Sciatic nerve (tissue), 2 donors: ENCODE measurements at places on chromosomes 12 and 14.

GRCh38 chr14:93065272-93065730, 50.4 kb downstream of the ITPK1 start:
- DNase-seq: no peak

- DNase-seq: no peak
Observed at GRCh38 chr14:81331229-81332021, 68.7 kb downstream of the STON2 start.

DNA sequence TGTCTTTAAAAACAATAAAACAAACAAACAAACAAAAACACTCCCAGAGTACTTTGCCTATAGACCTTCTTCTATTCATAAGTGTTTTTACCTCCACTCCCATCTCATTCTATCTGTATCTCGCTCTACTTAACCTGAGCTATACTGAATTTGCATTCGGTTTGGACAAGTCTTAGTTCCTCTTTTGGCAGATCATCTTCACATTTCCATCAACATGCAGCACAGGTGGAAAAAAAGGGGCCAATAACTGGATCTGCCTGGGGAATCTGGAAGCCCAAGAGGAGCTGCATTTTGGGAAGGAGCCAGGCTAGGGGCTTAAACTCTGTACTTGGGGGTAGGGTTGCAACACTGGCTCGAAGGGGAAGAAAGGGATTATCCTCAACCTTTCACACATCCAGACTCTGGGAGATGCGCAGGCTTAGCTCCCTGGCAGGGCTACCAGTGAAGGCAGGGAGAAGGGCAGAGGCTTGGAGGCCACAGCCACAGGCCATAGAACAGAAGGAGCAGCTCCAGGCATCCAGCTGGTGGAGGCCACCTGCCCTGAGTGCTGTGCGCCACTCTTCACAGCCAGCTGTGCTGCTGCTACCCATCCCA, 4.1 kb downstream of the NINJ2 start:
- no peak for DNase-seq

DNA sequence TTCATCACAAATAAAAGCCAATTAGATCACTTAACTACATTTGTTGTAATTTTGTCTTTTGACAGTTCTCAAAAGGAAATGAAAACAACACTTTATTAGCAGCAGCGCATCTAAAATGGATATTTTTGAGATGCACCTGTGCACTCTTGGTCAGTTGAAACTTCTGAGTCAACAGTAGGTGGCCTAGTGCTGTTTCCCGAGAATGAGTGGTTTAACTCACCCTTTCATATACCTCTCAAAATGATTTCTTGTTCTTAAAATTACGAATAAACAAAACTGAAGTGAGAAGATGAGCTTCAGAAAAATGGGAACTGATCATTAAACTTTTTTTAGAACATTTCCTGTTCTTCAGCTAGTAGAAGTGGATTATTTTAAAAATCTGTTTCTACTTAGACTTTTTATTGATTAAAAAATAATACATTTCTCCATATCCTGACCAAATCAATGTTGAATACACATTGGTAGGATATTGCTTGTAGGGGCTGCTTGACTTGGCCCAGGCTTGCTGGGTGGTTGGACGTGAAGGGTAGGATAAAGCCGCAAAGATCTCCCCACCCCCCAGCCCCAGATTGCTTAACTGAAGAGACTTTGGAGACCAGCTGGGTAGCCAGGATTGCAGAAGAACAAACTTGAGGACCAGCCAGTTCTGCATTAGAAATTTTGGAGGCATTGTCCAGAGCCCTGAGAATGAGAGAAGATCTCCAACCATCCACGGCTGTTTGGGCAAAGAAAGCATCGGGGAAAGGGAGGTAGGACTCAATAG, 22.3 kb upstream of the STK38L start:
- no peak for DNase-seq

DNA sequence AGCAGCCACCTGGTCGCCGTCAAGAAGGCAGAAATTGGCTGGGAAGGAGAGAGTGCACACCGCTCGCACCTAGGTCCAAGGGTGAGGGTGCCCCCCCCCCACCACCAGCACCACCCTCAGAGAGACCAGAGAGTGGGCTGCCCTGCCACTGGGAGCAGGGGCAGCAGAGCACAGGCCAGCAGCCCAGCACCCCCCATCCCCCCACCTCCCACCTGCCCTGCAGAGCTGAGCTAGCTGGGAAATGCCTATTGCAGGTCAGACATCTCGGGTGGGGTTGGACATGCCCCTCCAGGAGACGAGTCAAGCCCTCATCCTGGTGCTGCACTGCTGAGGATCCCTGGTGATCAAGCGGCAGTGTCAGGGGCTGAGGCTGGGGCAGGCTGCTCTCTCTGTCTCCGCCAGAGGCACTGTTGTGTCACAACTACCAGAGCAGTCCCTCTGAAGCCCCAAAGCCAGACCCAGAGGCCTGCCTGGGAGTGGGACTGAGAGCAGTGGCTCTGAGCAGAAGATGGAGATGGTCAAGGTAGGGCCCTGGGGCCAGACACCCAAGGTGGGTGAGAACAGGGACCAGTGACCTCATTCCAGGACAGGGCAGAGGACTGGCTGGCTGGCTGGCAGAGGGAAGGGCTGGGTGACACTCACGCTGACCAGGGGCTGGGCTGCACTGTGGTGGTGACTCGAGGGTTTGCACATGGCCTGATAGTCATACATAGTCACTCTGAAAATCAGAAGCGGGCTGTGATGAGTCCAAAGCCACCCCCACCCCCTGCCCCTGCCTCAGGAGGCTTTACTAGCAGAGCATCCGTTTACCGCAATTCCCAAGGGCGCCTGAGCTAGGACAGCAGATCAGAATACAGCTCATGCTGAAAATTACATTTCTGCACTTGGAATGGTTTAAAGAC, 19.7 kb upstream of the LRTM2 start:
- peak; percentile 55 for DNase-seq

DNA sequence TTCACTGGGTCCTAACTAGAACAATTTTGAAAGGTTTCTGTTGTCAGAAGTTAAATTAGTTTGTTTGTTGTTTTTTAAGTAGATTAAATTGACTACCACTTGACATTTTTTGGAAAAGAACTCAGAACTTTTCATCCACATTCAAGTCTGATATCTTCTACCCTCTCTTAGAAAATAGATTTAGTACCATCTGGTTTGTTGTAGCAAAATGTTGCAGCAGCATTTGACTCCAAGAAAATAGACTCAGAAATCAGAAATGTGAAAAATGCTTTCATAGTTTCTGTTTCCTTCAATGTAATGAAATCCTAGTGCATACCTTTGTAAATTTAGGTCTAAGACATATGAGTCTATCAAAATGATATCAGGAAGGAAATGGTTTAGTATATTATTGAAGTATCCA, 256.3 kb upstream of the CLEC14A start:
- DNase-seq: no peak
